ENCODE measurements at places on chromosomes 16 and 17.

DNA sequence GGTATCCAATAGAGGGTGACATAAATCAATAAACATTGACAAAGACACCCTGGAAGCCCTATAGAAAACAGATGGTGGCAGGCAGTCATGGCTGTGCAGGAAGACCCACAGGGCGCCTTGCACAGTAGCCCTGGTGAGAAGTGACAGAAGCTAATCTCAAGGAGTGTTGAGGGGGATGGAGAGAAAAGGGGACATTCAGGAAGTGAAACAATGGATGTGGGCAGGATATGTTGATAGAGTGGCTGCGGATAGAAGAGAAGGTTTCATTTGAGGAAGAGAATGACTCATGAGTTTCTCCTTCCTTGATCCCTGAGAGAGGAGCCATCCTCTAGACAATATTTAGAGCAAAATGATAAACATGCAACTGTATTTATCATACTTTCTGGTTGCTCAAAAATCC, 468.8 kb upstream of the HSBP1 start:
- no peak for DNase-seq

- DNase-seq = no peak
Measured at GRCh38 chr17:40293363-40293762, 5.7 kb downstream of the CDC6 start.

GRCh38 chr17:79202480-79202879, 127.9 kb downstream of the ENGASE start:
- no peak for DNase-seq

- DNase-seq = no peak
Measured at GRCh38 chr17:81405411-81405872, 10.2 kb downstream of the BAHCC1 start.

- DNase-seq = no peak
Measured at GRCh38 chr17:73018599-73018998, 73.9 kb downstream of the SLC39A11 start.

DNA sequence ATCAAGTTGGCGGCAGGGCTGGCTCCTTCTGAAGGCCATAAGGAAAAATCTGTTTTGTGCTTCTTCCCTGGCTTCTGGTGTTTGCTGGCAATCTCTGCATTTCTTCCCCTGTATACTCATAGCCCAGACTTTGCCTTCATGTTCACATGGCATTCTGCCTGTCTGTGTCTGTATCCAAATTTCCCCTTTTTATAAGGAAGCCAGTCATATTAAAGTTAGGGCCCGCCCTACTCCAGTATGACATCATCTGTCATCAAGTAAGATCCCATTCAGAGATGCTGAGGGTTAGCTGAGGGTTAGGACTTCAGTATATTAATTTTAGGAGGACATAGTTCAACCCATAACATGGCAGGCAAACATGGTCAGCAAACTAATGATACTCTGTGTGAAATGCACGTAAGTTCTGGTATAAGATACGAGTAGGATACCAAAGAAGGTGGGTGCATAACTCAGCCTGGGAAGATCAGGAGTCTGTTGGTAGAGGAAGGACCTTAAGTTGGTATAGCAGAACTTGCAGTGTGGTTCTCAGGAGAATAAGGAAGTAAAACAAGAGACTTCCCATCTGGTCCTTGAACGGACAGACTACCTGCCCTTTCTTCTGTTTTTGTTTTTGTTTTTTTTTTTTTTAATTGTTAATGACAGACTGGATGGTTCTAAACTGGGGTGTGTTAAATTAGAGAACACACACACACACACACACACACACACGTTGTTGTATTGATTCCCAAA, 13.9 kb downstream of the MAP2K6 start:
- DNase-seq = no peak

DNA sequence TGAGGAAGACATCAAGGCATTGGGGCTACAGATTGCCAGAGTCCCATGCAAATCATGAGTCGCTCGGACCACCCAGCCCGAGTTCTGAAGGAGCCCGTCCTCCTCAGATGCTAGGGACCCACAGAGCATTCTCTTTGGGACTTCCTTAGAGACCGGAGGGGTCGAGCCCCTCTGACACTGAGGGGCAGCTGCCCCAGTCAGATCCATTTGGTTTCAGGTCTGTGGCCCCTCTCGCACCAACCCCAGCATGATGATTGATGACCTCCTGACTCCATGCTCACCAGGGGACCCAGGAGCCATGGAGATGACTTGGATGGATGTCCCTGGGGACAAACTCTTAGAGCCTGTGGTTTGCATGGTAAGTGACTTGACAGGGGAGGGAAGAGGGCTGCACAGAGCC, 8.0 kb downstream of the PDF start:
- DNase-seq = no peak

DNA sequence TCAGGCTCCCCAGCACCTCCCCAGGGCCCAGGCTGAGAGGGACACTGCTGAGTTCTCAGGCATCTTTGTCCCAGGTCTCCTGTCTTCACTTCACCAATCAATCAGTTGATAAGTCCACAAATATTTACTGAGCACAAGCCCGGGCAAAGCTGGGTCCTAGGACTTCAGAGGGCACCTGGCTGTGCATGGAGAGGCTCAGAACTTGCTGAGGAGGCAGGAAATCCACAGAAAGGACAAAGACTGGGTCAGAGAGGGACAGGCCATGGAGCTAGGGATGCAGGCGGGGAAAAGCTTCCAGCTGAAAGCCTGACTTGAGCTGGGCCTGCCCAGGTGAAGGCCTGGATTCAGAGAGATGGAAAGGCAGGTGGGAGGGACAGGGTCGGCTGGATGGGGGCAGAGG, 33.2 kb upstream of the C1QL1 start:
- no peak for DNase-seq

DNA sequence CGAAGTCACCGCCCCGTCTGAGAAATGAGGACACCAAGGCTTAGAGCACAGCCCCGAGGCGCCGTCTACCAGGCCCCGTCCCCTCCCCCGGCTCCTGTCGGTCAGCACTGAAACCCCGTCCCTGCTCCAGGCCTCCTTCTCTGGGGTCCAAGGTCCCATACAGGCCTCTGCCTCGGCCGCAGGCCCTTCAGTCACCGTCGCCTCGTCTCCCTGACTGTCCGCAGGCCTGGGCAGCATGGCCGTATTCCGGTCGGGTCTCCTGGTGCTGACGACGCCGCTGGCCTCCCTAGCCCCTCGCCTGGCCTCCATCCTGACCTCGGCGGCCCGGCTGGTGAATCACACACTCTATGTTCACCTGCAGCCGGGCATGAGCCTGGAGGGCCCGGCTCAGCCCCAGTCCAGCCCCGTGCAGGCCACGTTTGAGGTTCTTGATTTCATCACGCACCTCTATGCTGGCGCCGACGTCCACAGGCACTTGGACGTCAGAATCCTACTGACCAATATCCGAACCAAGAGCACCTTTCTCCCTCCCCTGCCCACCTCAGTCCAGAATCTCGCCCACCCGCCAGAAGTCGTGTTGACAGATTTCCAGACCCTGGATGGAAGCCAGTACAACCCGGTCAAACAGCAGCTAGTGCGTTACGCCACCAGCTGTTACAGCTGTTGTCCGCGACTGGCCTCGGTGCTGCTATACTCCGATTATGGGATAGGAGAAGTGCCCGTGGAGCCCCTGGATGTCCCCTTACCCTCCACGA, 617 bp downstream of the COASY start:
- no peak for DNase-seq

- DNase-seq = no peak
Measured at GRCh38 chr17:46984892-46985291, 5.8 kb upstream of the RPRML start.

- no peak for DNase-seq
Measured at GRCh38 chr17:4974115-4974670, 6.6 kb upstream of the SPAG7 start.

GRCh38 chr16:16073891-16074881, 124.8 kb downstream of the ABCC1 start:
- DNase-seq = no peak

DNA sequence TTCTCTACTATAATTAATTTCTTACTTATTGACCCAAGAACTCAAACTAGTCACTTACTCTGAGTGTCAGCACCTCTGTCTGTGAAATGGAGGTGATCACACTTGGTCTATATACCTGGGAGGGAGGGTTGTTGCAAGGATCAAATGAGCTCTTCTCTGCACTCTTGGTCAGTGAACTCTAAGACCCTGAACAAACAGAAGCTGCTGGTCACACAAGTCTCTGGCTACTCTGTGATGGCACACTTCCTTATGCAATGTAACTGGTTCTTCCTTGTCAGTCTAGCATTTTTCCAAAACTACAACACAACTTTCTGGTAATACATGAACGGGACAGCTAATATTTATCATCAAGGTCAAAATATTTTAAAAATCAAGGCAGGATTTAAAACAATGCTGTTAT, 40.7 kb downstream of the GNA13 start:
- DNase-seq = no peak
